AG08395 (cell line): ENCODE measurements at places on chromosomes 6 and 20.
A peak's percentile ranks its signal among the peaks of the same experiment; 100 is the strongest.

DNA sequence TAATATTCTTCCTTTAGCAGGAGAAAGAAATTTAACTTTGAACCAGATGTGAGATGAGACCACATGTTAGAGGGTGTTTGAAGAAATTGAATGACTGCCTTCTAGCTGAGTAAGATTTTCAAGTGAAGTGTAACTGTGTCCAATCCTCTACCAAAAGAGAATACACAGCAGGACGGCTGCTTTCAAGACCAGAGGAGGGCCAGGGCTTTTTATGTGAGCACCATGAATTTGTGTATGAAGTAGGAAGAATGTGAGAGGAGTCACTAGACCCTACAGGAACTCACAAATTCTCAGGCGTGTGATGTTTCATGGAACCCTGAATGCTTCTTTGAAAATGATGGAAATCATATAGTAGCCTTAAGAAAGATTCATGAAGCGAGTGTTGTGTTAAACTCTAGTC, 56.8 kb upstream of the SPACA1 start:
- no peak for DNase-seq

- DNase-seq: no peak
Observed at GRCh38 chr6:73314577-73315492, 39.2 kb downstream of the DPPA5 start.

DNA sequence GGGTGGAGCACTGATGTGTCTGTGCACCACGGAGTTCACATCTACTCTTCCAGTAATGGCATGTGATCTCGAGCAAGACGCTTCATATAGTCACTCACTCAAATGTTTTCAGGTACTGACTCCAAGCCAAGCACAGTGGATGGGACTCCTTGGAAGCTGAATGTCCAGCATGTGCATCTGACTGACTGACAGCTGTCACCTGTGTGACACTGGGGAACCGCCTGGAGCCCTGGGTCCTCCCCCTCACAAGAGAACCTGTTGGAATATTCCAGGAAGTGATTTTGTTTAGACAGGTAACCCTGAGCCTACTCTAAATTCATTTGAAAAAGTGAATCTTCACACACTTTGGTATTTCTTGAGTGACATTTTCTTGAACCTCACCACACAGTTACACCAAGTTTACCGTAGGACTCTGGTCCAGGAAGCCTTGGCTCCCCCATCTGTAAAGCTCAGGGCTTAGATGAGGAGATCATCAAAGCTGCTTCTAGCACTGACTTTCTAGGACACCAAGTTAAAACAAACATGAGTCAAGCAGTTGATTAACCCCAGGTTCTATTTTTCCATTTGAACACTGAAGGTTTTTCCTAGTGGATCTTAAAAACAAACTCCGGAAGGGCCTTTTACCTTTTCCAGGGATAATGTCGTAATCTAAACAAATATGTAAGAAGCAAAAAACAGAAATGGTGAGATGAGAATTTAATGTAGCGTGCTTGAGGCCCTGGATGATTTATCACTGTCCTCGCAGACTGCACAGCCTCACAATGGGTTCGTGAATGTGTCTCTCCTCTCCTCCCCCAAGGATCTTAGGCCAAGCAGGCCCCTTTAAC, 50.1 kb downstream of the EDN3 start:
- no peak for DNase-seq

DNA sequence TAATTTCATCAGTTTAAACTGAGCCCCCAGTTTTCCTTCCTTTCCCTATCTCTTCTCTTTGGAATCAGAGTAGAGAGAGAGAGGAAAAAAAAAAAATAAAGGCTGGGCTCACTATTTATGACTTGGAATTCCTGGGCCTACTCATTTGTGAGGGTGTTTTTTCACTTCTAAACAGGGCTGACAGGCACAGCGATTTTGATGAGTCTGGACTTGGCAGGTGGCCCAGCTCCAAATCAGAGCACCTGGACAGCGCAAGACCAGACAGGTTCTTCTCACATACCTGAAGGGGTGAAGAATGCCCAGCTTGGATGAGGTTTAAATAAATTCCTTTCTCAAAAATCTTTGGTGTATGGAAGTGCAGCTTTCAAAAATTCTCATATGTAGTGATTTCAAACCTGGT, 122.2 kb downstream of the KIF13A start:
- DNase-seq: no peak

- no peak for DNase-seq
Observed at GRCh38 chr20:7893014-7893730, 47.1 kb downstream of the HAO1 start.

GRCh38 chr20:9407805-9408421, 106.5 kb upstream of the LAMP5 start:
- DNase-seq: peak; percentile 74

- DNase-seq: peak; percentile 61
Observed at GRCh38 chr6:152378169-152378568, 259.0 kb downstream of the SYNE1 start.

DNA sequence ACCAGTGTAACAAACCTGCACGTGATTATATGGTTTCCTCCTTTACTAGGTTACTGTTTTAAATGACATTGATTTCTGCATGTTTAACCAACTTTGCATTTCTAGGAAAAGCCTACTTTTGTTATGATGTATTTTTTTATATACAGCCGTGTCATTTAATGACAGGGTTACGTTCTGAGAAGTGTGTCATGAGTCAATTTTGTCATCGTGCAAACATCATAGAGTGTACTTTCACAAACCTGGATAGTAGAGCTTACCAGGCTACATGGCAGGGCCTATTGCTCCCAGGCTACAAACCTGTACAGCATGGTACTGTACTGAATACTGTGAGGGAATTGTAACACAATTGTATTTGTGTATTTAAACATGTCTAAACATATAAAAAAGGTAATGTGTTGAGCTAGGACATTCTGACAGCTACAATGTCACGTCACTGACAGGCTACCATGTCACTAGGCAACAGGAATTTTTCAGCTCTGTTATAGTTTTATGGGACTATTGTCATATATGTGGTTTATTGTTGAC, 205.3 kb downstream of the PRL start:
- no peak for DNase-seq

GRCh38 chr20:57680934-57681914, 28.6 kb downstream of the PMEPA1 start:
- no peak for DNase-seq

DNA sequence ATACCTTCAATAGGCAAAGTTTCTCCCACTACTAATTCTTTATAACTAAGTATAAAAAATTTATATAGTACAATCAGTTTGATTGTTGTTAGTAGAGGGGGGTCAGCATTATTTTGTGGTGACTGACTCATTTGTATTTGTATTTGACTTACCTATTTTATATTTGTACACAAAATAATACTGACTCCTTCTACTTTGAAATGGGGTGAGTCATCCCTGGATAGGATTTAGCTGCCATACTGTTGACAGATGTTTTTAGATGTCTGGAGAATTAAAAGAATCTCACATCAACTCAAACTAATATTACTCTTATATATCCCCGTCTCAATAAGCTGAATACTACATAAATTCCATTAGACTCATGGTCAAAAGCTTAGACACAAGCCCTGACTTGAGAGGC, 114.9 kb downstream of the FRK start:
- DNase-seq: no peak

GRCh38 chr6:108142240-108142639, 23.6 kb upstream of the NR2E1 start:
- DNase-seq: no peak

GRCh38 chr20:31788578-31788977, 30.6 kb upstream of the MYLK2 start:
- peak; percentile 69 for DNase-seq

DNA sequence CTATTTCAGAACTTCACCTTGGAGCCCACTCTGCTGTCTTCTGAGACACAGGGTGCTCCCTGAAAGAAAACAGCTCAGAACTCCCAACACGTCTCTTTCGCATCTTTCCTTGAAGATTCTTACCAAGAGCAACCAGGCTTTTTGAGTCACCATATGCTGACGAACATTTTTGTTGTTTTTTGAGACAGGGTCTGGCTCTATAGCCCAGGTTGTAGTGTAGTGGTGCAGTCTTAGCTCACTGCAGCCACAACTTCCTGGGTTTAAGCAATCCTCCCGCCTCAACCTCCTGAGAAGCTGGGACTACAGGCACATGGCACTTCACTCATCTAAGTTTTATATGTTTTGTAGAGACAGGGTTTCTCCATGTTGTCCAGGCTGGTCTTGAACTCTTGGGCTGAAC, 68.5 kb downstream of the TRMT11 start:
- no peak for DNase-seq

- DNase-seq: no peak
Observed at GRCh38 chr6:157194110-157194509, 129.2 kb downstream of the TMEM242 start.

DNA sequence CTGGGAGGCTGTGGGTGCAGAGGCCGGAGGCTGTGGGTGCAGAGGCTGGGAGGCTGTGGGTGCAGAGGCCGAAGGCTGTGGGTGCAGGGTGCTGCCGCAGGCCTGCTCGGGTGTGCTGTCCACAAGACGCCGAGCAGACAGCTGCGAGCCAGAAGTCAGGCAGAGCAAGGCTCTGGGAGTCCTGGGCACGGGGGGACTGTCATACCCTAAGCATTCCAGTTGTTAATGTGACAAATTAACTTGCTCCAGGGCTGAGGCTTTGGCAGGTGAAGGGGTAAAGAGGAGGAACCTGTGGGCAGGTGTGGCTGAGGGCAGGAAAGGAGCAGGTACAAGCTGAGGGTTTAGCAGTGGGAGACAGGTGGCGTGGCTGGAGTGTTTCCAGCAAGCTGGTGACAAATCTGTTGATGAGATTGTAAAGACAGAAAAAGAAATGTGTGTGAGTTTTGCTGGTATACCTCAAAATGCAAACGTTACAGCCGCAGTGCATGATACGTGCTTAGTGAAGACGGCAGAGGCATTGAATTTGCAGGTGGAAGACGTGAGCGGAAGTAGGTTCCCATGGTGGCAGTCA, 14.2 kb upstream of the ADRM1 start:
- no peak for DNase-seq

GRCh38 chr6:169539176-169539897, 162.5 kb downstream of the WDR27 start:
- no peak for DNase-seq

- peak; percentile 45 for DNase-seq
Observed at GRCh38 chr6:30013291-30013922, 47.7 kb upstream of the POLR1H start.

- no peak for DNase-seq
Observed at GRCh38 chr6:167532410-167533288, 207.8 kb downstream of the TTLL2 start.

- DNase-seq: no peak
Observed at GRCh38 chr6:39108041-39108839, 6.7 kb downstream of the SAYSD1 start.

- DNase-seq: peak; percentile 33
Observed at GRCh38 chr20:13348311-13349234, 127.5 kb downstream of the ISM1 start.

DNA sequence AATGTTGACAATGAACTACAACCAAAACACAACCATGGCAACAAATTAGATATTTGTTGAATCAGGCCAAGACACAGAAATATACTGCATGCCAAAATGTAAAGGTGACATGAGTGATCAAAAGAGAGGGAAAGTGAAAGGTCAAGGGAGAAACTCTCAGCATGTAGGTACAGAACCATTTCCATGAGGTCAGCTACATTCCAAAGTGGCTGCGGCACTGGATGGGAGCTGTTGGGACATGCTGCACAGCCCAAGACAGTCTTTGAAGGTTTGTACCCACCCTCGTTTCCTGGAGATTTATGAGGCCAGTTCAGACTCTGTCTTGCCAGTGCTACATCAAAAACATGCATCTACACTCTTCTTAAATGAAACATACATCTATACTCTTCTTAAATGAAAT, 579.9 kb downstream of the BMP2 start:
- no peak for DNase-seq

- DNase-seq: no peak
Observed at GRCh38 chr6:160966493-160967229, 24.9 kb upstream of the MAP3K4 start.

DNA sequence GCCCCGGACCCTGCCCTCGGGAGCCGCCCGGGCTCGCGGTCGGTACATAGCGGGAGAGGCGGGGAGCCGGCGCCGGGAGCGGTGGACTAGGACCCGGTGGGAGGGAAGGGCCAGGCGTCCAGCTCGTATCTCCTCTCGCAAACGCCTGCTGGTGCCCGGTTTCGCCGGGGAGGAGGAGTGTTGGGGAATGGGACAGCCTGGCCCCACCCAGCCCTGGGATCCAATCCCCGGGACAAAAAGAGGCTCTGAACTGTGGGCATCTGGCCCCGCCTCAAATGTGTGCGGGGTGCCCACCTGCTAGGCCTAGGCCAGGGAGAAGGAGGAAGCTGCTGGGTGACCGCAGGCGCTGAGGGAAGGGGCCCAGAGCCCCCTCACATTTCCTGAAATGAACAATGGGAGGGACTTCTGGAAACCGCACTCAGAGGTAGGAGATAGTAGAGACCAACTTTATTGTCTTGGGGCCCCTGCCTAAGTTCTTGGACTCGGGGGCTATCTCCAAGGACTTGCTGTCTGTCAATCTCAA, at the start of gene KCNK17:
KCNK17 (minus strand) TSS at position 147 of the 523 bp plus-strand sequence; CDS start at position 48, 99 bp downstream.
- DNase-seq: no peak

GRCh38 chr20:43899274-43900120, 15.2 kb upstream of the TOX2 start:
- no peak for DNase-seq

DNA sequence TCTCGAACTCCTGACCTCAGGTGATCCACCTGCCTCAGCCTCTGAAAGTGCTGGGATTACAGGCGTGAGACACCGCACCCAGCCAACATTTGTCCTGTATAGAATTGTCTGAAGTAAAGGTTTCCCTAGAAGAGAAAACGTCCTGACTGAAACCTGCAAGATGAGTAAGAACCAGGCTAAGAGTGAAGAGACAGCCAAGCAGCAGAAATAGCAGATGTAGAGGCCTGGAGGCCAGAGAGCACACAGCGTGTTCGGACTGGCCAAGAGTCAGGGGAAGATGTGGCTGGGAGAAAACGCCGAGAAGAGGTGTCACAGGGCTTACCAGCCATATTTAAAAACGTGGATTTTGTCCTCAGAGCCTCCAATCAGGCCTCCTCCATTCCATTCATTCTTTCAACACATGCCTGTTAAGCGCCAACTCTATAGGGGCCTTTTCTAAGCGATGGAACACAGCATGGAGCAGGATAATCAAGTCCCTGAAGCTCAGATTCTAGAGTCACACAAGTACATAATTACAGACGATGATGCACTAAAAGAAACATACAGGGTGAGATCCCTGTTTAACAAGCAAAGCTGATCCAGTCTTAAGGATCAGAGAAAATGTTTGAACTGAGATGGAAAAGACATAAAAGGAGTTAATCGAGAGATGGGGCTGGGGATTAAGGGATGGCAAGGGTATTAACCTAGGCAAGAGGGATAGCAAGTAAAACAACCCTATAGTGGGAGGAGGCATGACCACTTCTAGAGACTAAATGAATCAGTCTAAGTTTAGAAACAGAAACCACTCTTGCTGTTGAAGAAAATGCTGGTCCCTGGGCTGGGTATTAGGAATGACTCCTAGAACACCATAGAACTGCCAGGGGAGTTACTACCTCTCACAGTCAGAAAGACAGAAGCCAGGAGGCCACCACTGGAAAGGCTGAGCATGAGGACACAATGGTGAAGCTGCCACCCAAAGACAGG, 4.8 kb downstream of the ZCCHC3 start:
- DNase-seq: no peak

DNA sequence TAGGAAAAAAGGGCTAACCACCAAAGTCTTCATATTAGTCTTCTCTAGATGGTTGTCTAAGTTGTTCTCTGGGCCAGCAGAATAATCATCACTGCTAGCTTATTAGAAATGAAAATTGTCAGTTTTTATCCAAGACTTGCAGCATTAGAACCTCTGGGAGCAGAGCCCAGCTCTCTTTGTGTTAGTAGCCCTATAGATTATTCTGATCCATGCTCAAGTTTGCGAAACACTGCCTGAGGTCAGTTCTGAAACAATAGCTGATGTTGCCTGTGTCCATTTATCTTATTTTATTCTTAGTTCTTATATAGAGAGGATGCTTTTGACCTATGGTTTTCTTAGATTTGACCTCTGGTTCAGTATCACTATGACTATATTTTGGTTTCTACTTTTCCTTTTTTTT, 66.9 kb downstream of the BCKDHB start:
- DNase-seq: no peak
